ENCODE measurements at places on chromosomes 6 and 20.

DNA sequence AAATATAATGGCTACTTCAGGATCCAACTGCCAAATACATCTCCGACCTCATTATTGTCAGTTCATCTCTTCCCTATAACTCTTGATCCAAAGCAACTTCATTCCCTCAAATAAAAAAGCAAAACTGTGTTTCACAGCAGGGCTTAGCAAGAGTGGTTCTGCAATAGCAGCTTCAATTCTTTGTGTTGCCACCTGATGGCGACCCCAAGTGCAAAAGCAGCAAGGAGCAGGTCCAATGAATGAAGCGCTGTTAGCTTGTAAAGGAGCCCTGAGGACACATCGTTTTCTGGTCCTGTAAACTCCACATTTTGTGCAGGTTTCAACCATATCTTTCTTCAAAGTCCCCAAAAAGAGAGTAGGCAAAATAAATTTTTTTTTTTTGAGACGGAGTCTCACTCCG lies 19.6 kb downstream of the RTN4IP1 start:
- DNase-seq, result peak; percentile 13

- DNase-seq, result no peak
Observed at GRCh38 chr6:360764-361373, 30.7 kb upstream of the IRF4 start.

- no peak for DNase-seq
Observed at GRCh38 chr6:35359346-35359743, 17.0 kb downstream of the PPARD start.

- no peak for DNase-seq
Observed at GRCh38 chr6:83838727-83839126, 14.4 kb upstream of the RIPPLY2 start.

DNA sequence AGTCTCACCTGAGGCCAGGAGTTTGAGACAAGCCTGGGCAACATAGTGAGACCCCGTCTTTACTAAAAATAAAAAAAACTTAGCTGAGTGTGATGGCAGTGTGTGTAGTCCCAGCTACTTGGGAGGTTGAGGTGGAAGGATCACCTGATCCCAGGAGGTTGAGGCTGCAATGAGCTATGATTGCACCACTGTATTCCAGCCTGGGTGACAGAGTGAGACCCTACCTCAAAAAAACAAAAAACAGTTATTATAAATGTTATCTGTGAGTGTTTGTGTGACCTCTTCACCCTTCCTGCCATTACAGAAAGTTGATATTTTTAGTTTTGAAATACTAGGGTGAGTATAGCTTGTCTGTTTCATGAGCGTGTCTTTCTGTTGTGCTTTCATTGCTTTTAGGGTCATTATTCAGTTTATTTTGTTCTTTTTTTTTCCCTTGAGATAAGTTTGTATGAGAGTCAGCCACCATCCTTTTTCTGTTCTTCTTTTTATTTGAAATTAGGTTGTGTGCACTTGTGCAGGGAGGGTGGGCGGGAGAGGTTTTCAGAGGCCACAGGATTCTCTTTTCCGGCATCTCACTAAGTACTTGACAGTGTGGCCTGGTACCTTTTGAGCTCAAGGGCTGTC lies 26.2 kb downstream of the CDYL start:
- no peak for DNase-seq

- no peak for DNase-seq
Observed at GRCh38 chr20:35699957-35700624, 886 bp downstream of the ROMO1 start.

Data from NCI-H510A treated with DMSO at 0.1 percent for 48 hours (cell line).